ENCODE measurements at places on chromosomes 16 and 17. TPM values are rescaled to one million over a fixed set of nuclear protein-coding genes. Genes with fewer than 3 reads are reported as not detected.

The DHRS7C gene
- not detected for total RNA-seq

The KRT25 gene
- total RNA-seq = not detected

The TBC1D24 gene
- 19.3 TPM for total RNA-seq

The KRT27 gene
- total RNA-seq = not detected

The SEPTIN12 gene
- total RNA-seq = not detected

The C1QL1 gene
- total RNA-seq = 14.4 TPM

The ARHGAP23 gene
- total RNA-seq = 150 TPM

The BAIAP3 gene
- total RNA-seq = 23.0 TPM

The PMP22 gene
- total RNA-seq = 2.2 TPM

The CBLN1 gene
- total RNA-seq = 13.4 TPM

The RANBP10 gene
- total RNA-seq = 9.0 TPM

The ST6GALNAC2 gene
- not detected for total RNA-seq

The GFAP gene
- total RNA-seq = 4.0 TPM

The TP53TG3C gene
- total RNA-seq = not detected

The ADORA2B gene
- total RNA-seq = 7.9 TPM
